ENCODE measurements at places on chromosomes 6 and 20. TPM values are rescaled to one million over a fixed set of nuclear protein-coding genes. Genes with fewer than 3 reads are reported as not detected.

DNA sequence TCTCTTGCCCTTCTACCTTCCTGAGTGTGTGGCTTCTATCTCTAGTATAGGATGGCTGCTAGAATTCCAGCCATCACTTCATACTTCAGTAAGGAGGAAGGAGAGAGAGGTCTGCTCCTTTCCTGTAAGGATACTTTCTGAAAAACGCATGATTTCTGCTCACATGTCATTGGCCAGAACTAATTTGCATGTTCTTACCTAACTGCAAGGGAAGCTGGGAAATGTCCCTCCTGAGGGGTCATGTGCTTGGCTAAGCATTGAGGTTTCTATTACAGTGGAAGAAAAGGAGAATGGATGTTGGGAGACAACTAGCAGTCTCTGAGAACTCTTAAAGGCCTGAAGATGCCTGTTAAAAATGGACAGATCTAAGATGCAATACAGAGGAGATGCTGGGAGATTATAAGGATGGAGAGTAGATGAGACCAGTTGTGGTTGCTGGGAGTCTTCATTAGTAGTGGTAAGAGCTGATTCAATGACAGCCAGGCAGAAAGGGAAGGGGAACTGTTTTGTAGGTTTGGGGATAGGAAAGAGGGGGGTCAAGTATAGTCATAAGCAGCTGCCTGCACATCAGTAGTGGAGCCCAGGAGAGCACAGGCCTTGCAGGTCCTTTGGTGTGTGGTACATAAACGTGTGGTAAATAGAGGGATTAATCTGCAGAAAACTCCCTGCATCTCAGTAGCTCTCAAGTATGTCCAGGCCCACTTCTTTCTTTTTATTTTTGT is 20.2 kb downstream of the CDS2 start:
- DNase-seq: no peak

- DNase-seq: no peak
Measured at GRCh38 chr6:66949191-66949661, 1242.2 kb upstream of the EYS start.

- DNase-seq: no peak
Measured at GRCh38 chr6:134446218-134446848, 128.4 kb upstream of the SGK1 start.

DNA sequence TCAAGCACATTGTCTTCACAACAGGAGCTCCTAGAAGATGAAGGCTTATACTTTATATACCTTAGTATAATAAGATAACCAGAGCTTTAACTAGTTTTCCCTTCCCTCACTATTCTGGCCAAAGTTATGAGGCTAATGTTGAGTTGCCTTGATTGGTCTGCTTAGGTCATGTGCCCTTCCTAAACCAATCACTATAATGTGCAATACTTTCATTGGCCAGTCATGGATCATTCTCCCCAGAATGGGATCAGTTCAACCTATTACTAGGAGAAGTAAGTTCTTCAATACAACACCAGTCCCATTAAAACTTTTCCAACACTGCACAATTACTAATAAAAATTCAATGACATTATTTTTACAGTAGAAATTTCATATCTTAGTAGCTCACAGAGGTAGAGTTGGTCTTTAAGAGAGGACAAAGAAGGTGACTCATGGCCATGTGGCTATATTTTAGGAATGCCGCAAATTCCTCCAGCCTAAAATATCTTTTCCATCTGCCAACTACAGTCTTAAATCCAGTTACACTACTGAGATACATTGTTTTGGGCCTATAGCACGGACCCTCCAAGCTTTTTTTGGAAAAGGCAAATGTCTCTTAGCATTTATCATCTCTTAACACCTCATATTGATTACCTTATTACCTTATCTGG is 12.5 kb upstream of the POU3F2 start:
- DNase-seq: peak; percentile 14

GRCh38 chr20:34736106-34736735 is 32.1 kb downstream of the TP53INP2 start:
- no peak for DNase-seq

GRCh38 chr6:52868240-52868639 is 27.6 kb upstream of the GSTA5 start:
- no peak for DNase-seq

DNA sequence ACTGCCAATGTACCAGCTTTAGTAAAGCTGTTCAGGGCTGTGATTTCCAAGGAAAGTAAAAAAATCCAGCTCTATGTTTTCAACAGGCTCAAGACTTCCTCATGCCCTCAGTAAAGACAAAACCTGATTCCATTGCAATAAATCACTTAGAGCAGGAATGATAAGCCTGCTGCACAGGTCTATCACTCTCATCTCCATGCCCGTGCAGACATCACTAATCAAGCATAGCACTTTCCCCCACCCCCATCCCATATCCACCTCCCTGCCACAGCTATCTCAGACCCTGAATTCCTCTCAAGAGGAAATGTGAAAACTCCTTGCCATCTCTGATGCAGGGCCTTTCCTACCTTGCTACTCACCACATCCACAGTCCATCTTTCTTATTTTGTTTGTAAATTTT is 554.9 kb downstream of the MAFB start:
- DNase-seq: no peak

- DNase-seq: no peak
Measured at GRCh38 chr20:1616858-1617434, 2.9 kb downstream of the SIRPB1 start.

GRCh38 chr20:5061213-5061612 is 58.5 kb downstream of the PCNA start:
- DNase-seq: no peak

DNA sequence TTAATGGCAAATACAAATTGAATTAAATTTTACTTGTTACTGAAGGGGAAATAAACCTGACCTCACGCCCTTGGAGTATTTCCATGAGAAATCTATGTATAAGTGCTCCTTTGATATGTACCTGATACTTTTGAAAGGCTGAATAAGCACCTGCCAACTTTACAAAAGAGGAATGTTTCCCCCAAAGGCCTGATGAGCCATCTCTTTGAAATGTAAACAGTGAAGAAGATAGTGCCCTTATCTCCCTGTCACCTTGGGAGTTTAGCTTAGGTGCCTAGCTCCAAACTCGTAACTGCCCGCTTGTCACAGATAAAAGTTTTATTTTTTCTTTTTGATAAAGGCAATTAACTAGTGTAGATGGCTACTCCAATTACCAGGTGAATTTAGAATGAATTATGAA is 1.1 kb upstream of the ZNF343 start:
- no peak for DNase-seq

DNA sequence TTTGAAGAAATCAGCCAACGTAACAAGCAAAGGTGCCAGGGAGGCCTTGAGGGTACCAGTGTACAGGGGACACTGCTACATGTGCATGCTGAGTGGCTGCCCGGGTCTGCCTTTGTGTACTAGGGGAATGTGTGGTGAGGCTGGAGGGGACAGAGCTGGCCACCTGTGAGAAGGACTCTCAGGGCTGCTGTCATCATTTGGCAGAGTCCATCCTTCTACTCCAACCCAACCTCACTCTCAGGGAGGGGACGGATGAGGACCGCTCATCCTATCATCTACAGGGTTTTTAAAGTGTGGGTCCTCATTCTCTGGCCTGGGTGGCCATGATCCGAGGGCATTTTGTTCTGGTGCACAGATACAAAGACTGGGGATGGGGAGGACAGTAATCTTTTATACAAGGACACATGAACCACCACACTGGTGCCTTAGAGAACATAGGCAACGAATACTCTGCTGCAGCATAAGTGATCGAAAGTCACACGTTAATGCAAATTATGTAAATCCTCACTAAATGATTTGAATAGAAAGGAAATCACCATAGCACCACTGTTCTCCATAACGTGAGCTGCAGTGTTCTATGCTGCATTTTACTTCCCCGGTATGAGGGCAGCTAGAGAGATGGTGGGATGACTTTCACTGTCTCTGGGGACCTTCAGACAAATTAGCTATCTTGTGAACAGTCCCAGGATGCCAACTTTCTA is 181.4 kb downstream of the GMPR start:
- no peak for DNase-seq

DNA sequence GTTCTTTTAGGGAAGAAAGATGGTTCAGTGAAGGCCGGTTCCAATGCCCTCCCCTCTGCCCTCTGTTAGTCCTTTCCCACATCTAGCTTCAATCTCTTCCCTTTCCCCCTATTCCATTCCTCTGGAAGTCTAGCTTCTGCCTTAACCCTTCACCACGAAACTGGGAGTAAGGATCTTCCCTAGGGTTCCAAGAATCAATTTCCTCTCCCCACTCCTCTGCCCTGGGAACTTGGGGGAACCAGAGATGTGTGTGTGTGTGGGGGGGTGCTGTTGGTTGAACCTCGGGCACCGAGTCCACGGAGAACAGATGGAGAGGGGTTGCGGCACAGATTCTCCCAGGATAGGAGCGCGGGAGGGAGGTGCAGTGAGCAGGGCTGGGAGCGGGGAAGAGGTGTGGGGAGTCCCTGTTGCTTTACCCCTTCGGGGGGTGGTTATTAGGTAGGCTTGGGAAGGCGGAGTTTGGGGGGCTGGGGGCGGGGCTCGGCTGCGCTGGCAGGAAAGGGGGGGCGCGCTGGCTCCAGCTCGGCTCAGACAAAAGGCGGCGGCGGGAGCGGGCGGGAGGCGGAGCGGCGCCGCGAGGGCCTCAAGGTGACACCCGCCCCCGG is at the start of gene TMEM151B:
Gene TMEM151B (plus strand): TSS at position 530 of the 605 bp plus-strand sequence. CDS start 293 bp downstream, outside the sequence.
- peak; percentile 82 for DNase-seq

- peak; percentile 81 for DNase-seq
Measured at GRCh38 chr6:116764961-116765841, at the start of gene FAM162B. FAM162B (minus strand) TSS chr6:116765719; CDS start chr6:116765576, 143 bp downstream.

DNA sequence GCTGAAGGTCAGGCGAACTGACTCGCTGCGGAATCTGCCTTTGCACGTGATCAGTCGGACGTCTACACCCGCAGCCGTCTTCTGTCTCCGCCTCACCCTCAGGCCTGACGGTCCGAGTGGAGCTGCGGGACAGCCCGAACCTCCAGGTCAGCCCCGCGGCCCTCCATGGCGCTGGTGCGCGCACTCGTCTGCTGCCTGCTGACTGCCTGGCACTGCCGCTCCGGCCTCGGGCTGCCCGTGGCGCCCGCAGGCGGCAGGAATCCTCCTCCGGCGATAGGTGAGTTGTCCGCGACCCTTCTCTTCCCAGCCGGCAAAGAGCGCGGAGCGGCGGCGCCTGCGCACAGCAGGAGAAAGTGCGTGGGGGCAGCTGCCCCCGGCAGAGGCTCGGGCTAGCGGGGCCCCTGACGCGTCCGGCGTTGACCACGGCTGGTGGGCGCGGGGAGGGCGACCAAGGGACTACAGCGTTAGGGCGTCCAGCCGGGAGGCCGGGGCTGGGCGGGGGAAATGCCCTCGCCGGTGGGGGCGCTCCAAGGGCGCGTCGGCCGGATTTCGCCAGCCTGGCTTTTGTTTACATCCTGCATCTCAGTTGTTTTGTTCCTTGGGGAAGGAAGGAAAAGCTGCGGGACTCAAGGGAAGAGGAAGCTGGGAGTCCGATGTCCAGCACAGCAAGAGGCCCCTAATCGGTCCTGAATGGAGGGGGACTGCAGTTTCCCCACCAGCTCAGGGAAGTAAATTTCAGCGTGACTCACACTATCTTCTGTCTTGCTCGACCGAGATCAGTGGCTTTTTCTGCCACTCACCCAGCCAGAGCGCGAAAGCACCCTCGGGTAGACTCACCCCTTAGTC is at the start of gene SMPDL3A:
Gene SMPDL3A (plus strand): TSS at position 77 of the 846 bp plus-strand sequence. CDS start 89 bp downstream, at position 166.
- DNase-seq: peak; percentile 87

XKR7 gene
- total RNA-seq: under 0.01 TPM

NRSN1 gene
- not detected for total RNA-seq

ELOVL4 gene
- 6.8 TPM for total RNA-seq

TRAPPC3L gene
- 0.29 TPM for total RNA-seq

WFDC10B gene
- total RNA-seq: not detected

All from osteoblast (primary cell).